ENCODE measurements at places on chromosomes 3 and 15.

- no peak for DNase-seq
- peaks cover 2% of the 10 kb centered on the region for H3K4me1 ChIP-seq
- no peaks in the 10 kb centered on the region for H3K36me3 ChIP-seq
- no peaks in the 10 kb centered on the region for H3K27me3 ChIP-seq
- H3K27ac ChIP-seq, result no peak overlapping the region
These were observed 16.8 kb downstream of the ATP13A3 start for GRCh38 chr3:194469977-194470376.

- no peak overlapping the region for H3K4me3 ChIP-seq
- no peaks in the 10 kb centered on the region for H3K36me3 ChIP-seq
- no peaks in the 10 kb centered on the region for H3K27me3 ChIP-seq
- DNase-seq, result no peak
- no peak overlapping the region for H3K27ac ChIP-seq
These were observed 177.5 kb downstream of the FNDC3B start for GRCh38 chr3:172216911-172217310.

DNA sequence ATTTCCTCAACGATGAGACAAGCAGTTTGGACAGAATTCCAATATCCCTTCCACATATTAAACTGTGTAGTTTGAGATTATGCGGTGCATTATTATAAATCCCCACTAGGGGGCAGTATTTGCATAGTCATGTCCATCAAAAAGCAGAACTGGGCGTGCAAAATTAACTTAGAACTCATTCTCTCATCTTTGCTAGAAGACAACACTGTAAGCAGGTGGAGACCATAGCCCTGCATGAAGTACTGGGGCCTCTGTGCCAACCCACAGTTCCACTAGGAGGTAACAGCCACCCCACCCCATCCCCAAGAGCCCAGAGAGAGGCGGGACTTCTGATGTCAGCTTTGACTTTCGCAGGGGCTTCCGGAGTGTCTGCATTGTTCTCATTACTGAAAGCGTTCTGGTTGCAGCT, 106.6 kb upstream of the TMC3 start:
- H3K4me3 ChIP-seq, result no peak overlapping the region
- H3K36me3 ChIP-seq, result no peaks in the 10 kb centered on the region
- peak; percentile 54 for DNase-seq
- H3K4me1 ChIP-seq, result no peaks in the 10 kb centered on the region
- no peaks in the 10 kb centered on the region for H3K27me3 ChIP-seq

DNA sequence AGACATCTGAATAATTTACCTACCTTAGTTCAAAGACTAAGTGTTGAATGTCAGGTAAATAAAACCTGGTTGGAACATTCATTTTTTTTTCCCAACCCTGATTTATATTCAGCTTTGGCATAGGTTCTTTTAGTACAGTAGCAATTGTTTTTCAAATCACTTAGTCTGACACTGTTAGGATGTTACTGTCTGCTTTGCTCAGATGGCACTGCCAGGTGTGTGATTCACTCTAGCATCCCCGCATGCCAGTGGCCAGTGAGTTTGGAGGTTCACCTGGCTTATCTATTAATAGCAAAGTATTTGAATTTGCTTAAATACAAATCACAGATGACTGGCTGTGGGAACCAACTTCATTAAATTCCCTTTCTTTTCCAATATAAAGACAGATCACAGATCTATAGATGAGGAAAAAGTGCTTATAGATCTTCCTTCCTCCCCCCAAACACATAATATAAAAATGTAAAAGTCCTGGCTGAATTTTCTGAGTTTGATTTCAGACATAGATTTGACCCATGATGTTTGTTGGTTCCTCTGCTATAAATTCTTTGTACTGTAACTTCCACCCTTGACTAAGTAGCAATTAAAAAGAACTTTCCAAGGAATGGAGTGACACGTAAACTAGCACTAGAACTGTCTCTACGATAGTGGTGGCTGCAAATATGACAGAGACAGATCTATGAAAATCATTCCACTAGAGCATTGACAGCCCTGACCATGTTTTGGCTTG, 3.9 kb downstream of the THBS1 start:
- no peak overlapping the region for H3K27ac ChIP-seq
- H3K4me1 ChIP-seq, result peaks cover 14% of the 10 kb centered on the region
- H3K27me3 ChIP-seq, result no peaks in the 10 kb centered on the region
- DNase-seq, result no peak
- peaks cover 62% of the 10 kb centered on the region for H3K36me3 ChIP-seq

GRCh38 chr15:36484038-36484778, 95.2 kb upstream of the CDIN1 start:
- no peaks in the 10 kb centered on the region for H3K36me3 ChIP-seq
- DNase-seq, result no peak
- no peaks in the 10 kb centered on the region for H3K27me3 ChIP-seq
- no peak overlapping the region for H3K27ac ChIP-seq
- H3K4me1 ChIP-seq, result no peaks in the 10 kb centered on the region

DNA sequence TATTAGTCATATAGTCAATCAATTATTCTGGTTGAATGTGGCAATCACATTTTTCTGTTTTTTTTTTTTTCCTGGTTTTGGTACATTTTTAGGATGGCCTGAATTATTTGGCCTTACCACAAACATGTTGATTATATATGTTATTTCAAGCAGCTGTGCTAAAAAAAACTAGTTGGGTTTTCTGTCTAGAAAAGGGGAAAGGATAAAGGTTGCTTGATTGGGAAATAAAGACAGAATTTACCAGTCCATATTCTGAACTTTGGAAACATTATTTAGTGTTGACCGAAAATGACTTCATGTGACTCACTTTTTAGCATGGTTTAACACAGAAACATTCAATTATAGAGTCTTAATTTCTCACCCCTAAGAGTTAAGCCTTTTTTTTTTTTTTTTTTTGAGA, 8.1 kb downstream of the MORF4L1 start:
- no peak for DNase-seq
- no peak overlapping the region for H3K27ac ChIP-seq
- no peaks in the 10 kb centered on the region for H3K27me3 ChIP-seq
- H3K4me1 ChIP-seq, result 0 out of 2 replicates have a peak, but pooled peaks cover 1% of the 10 kb centered on the region

DNA sequence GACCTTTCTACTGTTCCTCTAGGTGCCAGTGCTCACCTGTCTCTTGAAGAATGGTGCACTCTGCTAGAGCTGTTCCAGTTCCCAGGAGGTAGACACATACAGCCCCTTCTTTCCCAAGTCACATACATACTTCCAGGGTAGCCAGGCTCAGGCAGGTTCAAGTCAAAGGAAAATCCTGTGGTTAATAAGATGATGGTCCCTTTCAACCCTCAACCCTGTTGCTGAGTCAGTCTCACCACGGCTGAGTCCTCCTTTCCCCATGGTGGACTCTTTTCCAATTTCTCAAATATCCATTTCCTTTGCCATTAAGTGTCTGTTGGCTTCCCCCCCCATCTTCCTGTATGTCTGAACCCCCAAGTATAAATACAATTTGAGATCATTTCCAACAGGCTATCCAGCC, 56.1 kb upstream of the ACAN start:
- H3K4me1 ChIP-seq, result peaks cover 6% of the 10 kb centered on the region
- H3K27me3 ChIP-seq, result no peaks in the 10 kb centered on the region
- no peaks in the 10 kb centered on the region for H3K36me3 ChIP-seq
- H3K4me3 ChIP-seq, result no peak overlapping the region
- peak; percentile 26 for DNase-seq

GRCh38 chr15:52098323-52098722, 14.3 kb downstream of the BCL2L10 start:
- no peak for DNase-seq
- no peaks in the 10 kb centered on the region for H3K4me1 ChIP-seq
- no peak overlapping the region for H3K27ac ChIP-seq
- no peak overlapping the region for H3K4me3 ChIP-seq

DNA sequence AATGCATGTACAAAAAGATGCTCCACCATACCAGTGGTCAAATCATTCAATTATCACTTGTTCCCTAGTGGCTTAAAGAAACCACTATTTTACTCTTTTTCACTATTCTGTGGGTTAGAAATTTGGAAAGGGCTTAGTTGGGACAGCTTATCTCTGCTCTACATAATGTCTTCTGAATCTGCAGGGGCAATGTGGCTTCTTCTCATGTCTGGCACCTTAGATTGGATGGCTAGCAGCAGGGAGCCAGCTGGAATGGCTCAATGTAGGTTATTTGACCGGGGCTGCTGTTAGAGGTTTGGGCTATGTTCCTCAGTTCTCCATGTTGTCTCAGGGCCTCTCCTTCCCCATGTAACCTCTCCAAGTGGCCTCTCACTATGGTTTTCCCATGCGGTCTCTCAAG, 57.5 kb upstream of the EPHB1 start:
- peaks cover 2% of the 10 kb centered on the region for H3K27me3 ChIP-seq
- no peak for DNase-seq
- no peak overlapping the region for H3K27ac ChIP-seq
- no peak overlapping the region for H3K4me3 ChIP-seq
- no peaks in the 10 kb centered on the region for H3K36me3 ChIP-seq

- no peaks in the 10 kb centered on the region for H3K4me1 ChIP-seq
- no peaks in the 10 kb centered on the region for H3K27me3 ChIP-seq
- no peak overlapping the region for H3K4me3 ChIP-seq
These were observed 9.7 kb downstream of the CCK start for GRCh38 chr3:42256135-42256819.

DNA sequence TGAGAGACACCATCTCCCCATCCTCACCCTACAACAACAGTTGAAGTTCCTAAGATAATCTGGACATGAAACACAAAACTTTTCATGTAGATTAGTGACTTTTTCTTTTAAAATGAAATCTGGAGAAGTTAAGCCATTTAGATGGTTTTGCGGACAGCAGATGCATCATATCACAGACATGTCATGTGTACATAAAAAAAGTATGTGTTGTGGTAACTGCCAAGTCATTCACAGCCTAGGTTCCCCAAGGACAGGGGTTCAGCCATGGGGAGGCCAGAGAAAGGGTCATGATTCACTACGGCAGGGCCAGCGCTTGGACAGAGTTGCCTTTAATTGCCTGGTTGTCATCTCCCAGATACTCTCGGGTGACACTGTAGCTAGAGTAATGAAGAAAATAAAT, 163.2 kb downstream of the PDZRN3 start:
- no peaks in the 10 kb centered on the region for H3K36me3 ChIP-seq
- no peaks in the 10 kb centered on the region for H3K4me1 ChIP-seq
- no peaks in the 10 kb centered on the region for H3K27me3 ChIP-seq
- H3K27ac ChIP-seq, result no peak overlapping the region
- DNase-seq, result no peak

GRCh38 chr3:155995525-155996370, 124.6 kb upstream of the KCNAB1 start:
- no peak overlapping the region for H3K27ac ChIP-seq
- no peaks in the 10 kb centered on the region for H3K4me1 ChIP-seq
- H3K4me3 ChIP-seq, result no peak overlapping the region
- no peaks in the 10 kb centered on the region for H3K27me3 ChIP-seq
- DNase-seq, result no peak

- H3K27me3 ChIP-seq, result no peaks in the 10 kb centered on the region
- no peak for DNase-seq
- no peaks in the 10 kb centered on the region for H3K4me1 ChIP-seq
- no peak within 1 kb of the TSS for H3K4me3 ChIP-seq
- H3K27ac ChIP-seq, result no peak within 1 kb of the TSS
- no peaks in the 10 kb centered on the region for H3K36me3 ChIP-seq
These were observed at the start of gene CD86 for GRCh38 chr3:122055215-122055614. Gene CD86 (plus strand): TSS chr3:122055362. CDS start chr3:122055490, 128 bp downstream.

DNA sequence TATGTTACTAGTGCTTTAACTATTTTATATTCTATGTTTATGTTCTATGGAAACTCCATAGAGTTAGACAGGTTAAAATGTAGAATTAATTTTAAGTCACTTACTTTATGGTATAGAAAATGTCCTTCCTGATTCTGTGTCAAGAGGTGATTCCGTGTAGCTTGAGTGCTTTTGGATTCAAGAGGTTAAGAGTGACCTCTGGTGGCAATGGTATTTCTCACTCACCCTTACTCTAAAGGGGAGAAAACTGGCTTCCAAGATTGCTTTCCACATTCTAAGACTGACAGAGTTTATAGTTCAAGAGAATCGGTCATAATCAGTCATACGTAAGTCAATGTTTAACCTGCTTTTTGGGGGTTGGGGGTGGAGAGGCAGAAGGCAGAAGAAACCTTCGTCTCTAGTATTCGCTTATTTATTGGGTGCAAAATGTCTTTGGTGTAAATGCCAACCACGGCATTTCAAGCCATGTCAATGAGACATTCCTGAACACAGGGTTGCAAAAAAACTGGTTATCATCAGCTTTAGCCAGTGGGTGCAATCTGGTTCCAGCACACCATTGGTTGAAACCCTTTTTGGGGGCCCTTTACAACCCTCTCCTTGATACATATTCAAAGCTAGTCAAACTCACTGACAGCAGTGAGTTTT, 92.0 kb upstream of the VGLL3 start:
- H3K4me3 ChIP-seq, result no peak overlapping the region
- no peaks in the 10 kb centered on the region for H3K4me1 ChIP-seq
- H3K27me3 ChIP-seq, result no peaks in the 10 kb centered on the region
- H3K36me3 ChIP-seq, result no peaks in the 10 kb centered on the region

DNA sequence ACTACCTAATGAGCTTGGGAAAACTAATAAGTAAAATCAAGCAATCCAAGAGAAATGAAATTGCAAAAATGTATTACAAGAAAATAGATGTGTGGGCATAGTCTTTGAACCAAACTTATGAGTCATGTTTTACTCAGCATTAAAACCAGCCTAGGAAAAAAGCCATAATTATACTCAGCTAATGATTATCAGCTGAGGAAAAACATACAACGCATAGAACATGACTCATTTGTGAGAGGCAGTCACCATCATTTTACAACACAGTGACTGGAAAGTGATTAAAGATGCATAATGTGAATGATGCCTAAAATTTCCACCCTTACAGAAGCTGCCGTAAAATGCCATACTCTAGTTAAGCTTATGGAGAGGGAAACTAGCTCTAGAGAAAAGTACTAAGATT, 238.0 kb upstream of the EOMES start:
- no peaks in the 10 kb centered on the region for H3K27me3 ChIP-seq
- no peak overlapping the region for H3K27ac ChIP-seq
- no peak overlapping the region for H3K4me3 ChIP-seq
- no peaks in the 10 kb centered on the region for H3K4me1 ChIP-seq
- DNase-seq, result no peak

GRCh38 chr3:187507266-187507665, 139.1 kb downstream of the RTP4 start:
- peaks cover 4% of the 10 kb centered on the region for H3K36me3 ChIP-seq
- H3K27me3 ChIP-seq, result no peaks in the 10 kb centered on the region
- no peak overlapping the region for H3K4me3 ChIP-seq
- H3K27ac ChIP-seq, result no peak overlapping the region
- DNase-seq, result no peak
- no peaks in the 10 kb centered on the region for H3K4me1 ChIP-seq

DNA sequence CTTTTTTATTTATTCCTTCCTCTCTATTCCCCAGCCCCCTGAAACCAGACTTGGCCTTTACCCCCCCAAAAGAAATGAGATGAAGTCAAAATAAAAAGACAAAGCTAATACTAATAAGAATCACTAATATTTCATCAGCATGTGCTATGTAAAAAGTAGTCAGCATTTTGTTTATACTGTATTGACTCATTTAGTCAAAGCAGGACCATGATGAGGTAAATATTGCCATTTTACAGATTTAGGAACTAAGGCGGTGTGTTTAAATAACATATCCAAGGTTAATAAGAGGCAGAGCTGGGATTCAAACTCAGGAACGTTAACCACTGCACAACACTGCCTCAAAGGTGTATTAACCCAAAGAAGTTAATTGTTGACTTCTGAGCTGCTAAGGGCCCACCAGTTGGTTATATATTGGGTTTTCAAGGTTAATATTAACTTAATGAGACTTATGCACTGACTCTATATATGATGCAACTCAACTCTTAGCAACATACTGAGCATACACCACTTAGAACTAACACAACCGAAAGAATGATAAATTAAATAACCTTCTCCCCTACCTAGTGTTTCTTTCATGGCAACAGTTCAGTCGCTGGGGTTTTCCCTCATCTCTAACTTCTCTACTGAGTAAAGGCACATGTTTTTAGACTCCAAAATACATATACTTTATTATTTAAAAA, 34.7 kb downstream of the FOXP1 start:
- no peak overlapping the region for H3K4me3 ChIP-seq
- no peaks in the 10 kb centered on the region for H3K36me3 ChIP-seq
- no peaks in the 10 kb centered on the region for H3K4me1 ChIP-seq
- DNase-seq, result no peak
- no peaks in the 10 kb centered on the region for H3K27me3 ChIP-seq
